ENCODE measurements at places on chromosomes 4 and X. TPM values are rescaled to one million over a fixed set of nuclear protein-coding genes. Genes with fewer than 3 reads are reported as not detected.

DNA sequence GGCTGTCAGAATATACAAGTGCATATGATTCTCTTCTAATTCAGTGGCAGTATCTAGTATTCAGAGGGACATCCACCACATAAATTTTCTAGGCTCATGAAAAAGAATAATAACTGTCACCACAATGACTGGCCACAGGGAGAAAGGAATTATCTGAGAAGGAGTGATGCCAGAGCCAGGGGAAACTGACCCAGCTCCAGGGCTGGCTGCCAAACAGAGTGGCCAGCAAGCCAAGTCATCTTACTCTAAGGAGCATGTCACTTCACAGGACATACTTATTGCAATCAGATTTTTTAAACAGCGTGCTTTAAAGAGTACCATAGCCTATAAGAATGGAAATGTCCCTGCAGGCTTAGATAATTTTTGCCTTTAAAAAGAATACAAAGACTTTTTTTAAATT, 5.8 kb upstream of the SEPTIN11 start:
- no peaks in the 10 kb centered on the region for H3K27me3 ChIP-seq
- H3K4me1 ChIP-seq: peaks cover 4% of the 10 kb centered on the region
- no peak overlapping the region for H3K27ac ChIP-seq
- H3K36me3 ChIP-seq: no peaks in the 10 kb centered on the region
- H3K4me3 ChIP-seq: no peak overlapping the region

GRCh38 chrX:67780694-67781109, 236.9 kb downstream of the AR start:
- H3K4me3 ChIP-seq: no peak overlapping the region
- no peaks in the 10 kb centered on the region for H3K4me1 ChIP-seq
- H3K36me3 ChIP-seq: no peaks in the 10 kb centered on the region
- no peaks in the 10 kb centered on the region for H3K27me3 ChIP-seq
- peak overlapping the region; percentile 53 for H3K27ac ChIP-seq
- DNase-seq: peak; percentile 29

- peak overlapping the region; percentile 83 for H3K4me3 ChIP-seq
- DNase-seq: no peak
- H3K27me3 ChIP-seq: no peaks in the 10 kb centered on the region
- peak overlapping the region; percentile 71 for H3K27ac ChIP-seq
- H3K36me3 ChIP-seq: no peaks in the 10 kb centered on the region
Observed at GRCh38 chrX:150899191-150899757, 806 bp upstream of the CD99L2 start.

DNA sequence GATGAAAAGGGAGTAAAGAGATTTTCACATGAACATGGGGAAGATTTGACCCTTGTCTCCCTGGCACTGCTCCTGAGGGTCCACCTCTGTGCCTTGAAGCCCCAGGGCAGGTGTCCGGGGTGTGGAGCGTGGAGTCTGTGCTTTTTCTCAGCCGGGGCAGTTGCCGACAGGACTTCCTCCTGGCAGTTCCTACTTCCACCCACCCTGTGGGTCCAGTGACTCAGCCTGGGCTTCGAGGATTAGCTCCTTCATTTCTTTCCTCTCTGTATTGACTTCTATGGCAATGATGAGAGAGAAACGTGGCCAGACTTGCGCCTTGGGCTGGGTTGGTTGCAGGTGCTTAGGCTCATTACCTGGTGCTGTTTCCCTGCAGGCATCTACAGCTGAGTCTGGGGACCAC, 35.9 kb upstream of the CLCN4 start:
- peaks cover 3% of the 10 kb centered on the region for H3K4me1 ChIP-seq
- H3K36me3 ChIP-seq: peaks cover 18% of the 10 kb centered on the region
- DNase-seq: no peak

DNA sequence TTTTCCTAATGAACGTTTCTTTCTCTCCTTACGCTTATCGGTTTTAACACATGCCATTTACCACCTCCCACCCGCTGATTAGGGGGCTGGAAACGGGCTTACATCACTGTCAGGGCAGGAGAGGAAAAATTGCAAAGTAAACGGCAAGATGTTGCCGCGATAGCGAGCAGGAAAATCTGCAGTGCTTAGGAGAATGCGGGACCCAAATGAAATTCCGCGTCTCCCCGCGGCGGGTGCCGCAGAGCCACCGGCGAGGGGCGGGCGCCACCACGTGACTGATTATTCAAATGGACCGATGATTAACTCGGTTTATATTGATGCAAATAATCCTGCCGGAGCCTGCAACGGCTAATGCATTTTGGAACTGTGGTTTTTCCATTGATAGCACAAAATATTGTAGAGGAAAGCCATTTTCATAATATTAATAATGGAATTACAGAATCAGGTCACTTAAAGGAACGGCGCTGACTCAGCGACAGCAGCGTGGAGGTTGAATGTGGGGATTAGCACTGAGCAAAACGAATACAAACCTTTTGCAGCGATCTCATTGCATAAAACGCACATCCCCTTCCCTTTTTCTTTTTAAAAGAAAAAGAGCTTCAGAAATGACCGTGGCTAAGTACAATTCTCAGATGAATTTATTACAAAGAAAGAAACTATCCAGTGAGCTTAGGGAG, 224.2 kb downstream of the STIM2 start:
- H3K27me3 ChIP-seq: no peaks in the 10 kb centered on the region
- no peak overlapping the region for H3K27ac ChIP-seq
- peak overlapping the region; percentile 28 for H3K4me3 ChIP-seq
- no peaks in the 10 kb centered on the region for H3K4me1 ChIP-seq
- H3K36me3 ChIP-seq: no peaks in the 10 kb centered on the region

GRCh38 chr4:11214281-11214680, 214.4 kb downstream of the HS3ST1 start:
- H3K27me3 ChIP-seq: no peaks in the 10 kb centered on the region
- H3K36me3 ChIP-seq: no peaks in the 10 kb centered on the region
- no peak overlapping the region for H3K4me3 ChIP-seq
- no peak for DNase-seq
- no peaks in the 10 kb centered on the region for H3K4me1 ChIP-seq

- H3K27me3 ChIP-seq: no peaks in the 10 kb centered on the region
- peak overlapping the region; percentile 68 for H3K4me3 ChIP-seq
- DNase-seq: no peak
- H3K4me1 ChIP-seq: no peaks in the 10 kb centered on the region
- no peaks in the 10 kb centered on the region for H3K36me3 ChIP-seq
- H3K27ac ChIP-seq: peak overlapping the region; percentile 90
Observed at GRCh38 chrX:16711893-16712547, 449 bp downstream of the CTPS2 start.

DNA sequence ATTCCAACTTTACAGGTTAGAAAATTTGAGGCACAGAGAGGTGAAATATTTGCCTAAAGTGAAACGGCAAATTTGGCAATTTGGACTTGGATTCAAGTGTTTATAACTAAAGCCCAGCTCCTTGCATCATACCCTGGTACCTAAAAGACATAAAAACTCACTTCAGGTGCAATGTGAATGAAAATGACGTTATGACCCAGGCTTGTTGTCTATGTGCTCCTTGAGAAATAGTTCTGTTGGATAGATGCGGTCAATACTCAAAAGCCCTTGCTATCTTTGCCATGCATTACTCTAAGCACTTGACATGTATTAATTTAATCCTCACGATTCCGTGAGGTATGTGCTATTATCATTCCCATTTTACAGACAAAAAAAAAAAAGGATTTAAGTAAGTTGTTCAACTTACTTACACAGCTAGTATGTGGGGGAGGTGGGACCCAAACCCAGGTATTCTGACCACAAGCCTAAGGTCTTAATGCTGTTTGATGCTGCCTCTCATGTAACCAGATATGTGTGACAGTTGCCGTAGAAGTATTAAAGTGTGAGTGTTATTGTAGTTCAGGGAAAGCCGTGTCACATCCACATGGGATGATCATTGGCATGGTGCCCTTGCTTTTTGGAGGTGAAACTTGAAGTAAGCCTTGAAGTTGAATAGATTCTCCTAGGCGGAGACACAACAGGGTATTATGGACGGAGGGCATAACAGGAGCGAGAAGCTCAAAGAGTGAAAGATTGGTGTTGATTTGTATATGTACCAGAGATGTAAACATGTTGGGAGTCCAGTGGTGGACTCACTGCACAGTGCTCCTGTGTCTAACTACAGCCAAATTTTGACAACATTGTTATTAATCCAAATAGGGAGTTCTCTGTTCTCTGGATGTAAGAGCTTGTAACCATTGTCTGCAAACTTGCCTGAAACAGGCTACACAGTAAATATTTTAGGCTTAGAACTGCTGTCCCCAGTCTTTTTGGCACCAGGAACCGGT, 3.1 kb downstream of the SCML1 start:
- no peak overlapping the region for H3K4me3 ChIP-seq
- no peak for DNase-seq
- peaks cover 3% of the 10 kb centered on the region for H3K4me1 ChIP-seq
- H3K27ac ChIP-seq: no peak overlapping the region
- H3K36me3 ChIP-seq: no peaks in the 10 kb centered on the region

- H3K27ac ChIP-seq: no peak overlapping the region
- no peaks in the 10 kb centered on the region for H3K36me3 ChIP-seq
- no peaks in the 10 kb centered on the region for H3K27me3 ChIP-seq
- H3K4me1 ChIP-seq: no peaks in the 10 kb centered on the region
- no peak overlapping the region for H3K4me3 ChIP-seq
Observed at GRCh38 chr4:179695175-179695574, 2252.9 kb upstream of the AGA start.

Gene ADGRG4
- 0.75 TPM for total RNA-seq

Gene XAGE2
- not detected for total RNA-seq

Gene OCIAD1
- total RNA-seq: 146 TPM

All from ascending aorta (tissue), 2 donors.